ENCODE measurements at places on chromosomes 13 and 19. TPM values are rescaled to one million over a fixed set of nuclear protein-coding genes. Genes with fewer than 3 reads are reported as not detected.

IGFL3 gene
- not detected for total RNA-seq

DNA sequence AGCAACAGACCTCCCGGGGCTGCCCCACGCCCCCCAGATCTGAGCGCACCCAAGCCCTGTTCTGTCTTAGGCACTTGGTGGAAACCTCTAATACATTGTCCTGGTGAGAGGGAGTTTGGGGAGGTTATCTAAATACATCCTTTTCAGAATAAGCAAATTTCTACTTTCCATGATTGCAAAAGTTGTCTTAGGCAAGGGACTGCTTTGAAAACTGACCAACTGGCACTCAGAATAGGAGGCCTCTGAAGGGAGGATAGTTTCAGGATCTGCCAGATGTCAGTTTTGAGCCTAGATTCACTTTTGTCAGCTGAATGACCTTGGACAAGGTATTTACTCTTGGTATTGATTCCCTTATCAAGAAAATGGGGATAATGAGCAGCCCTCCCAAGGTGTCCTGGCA, 11.8 kb downstream of the SERP2 start:
- no peak for DNase-seq

DNA sequence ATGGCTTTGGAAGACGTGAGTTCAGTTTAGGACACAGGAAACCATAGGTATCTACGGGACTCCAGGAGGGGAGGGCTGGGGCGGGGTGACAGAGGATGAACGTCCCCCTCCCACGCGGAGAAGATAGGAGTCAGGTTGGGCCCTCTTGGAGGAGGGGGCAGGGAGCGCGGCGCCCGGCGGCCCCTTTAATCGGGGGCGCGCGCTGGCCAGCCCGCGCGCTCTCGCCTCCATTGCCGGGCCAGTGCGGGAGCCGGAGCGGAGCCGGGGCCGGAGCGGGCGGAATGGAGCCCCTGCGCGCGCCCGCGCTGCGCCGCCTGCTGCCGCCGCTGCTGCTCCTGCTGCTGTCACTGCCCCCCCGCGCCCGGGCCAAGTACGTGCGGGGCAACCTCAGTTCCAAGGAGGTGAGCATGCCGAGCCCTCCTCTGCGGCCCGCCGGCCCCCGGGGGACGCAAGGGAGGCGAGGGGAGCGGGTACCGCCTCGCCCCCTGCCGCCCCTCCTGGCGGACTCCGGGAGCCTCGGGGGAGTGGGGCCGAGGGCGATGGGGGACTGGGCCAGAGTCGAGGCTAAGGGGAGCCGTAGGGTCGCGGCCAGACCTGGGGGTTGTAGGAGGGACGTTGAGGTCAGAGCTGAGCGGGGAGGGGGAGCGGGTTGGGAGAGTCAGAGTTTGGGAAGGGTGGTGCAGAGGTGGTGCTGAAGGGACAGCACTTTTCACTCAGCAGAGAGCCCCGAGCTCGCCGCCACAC, at the start of gene TMEM145:
Gene TMEM145 (plus strand): TSS at position 214 of the 744 bp plus-strand sequence. CDS start 68 bp downstream, at position 282.
- peak; percentile 61 for DNase-seq

CTU1 gene
- total RNA-seq = 10.1 TPM

DNA sequence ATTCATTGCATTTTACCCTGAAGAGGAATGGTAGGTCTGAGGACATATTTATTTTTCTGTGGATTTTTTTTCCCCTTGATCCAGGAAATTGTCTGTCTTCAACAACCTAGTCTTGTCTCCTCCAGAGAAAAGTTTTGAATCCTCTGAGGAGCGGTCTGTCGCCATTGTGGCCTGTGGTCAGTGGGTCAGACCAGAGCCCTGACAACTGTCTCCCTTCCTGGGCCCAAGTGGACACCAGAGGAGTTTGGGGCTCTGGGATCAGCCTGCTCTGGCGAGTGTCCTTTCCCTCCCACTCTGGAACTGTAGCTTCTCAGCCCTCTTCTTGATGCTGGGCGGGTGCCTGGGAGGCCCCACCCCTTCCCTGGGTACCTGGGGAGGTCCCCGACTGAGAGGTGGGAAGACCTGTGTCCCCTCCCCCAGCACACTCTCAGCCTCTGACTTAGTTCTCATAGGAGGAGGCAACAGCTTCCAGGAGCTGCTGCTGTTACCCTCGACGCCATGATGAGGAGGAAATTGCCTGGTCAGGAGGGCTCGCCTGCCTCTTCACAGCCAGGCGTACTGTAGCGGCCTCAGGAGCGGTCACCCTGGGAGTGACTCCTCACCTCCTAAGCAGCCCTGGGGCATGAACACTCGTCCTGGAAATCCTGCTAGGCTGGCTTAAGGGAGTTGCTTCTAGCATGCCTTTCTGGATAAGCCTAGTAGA, 110.3 kb downstream of the GGACT start:
- no peak for DNase-seq

GRCh38 chr19:7757358-7757757, 5.7 kb upstream of the CLEC4M start:
- no peak for DNase-seq

ZNF132 gene
- total RNA-seq = 7.4 TPM

- DNase-seq = peak; percentile 18
Observed at GRCh38 chr19:33404506-33405253, 31.2 kb downstream of the CEBPG start.

ELF1 gene
- 134 TPM for total RNA-seq

DNA sequence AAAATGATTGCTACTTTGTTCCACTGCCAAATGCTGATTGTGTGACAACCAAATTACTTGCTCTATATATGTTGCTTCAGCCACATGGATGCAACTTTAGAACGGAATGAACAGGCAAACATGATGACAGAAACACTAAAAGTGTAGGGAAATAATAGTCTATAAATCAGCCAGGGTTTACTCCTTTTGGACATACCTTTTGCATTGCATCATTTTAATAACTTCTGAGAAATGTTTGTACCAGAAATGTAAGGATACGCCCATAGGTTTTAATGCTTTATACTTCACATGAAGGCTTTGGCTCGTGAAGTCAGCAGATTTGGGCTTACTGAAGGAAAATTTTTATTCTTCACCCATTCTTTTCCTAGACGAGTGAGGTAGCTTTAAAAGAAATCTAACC, 141.0 kb downstream of the POSTN start:
- DNase-seq = no peak

DNA sequence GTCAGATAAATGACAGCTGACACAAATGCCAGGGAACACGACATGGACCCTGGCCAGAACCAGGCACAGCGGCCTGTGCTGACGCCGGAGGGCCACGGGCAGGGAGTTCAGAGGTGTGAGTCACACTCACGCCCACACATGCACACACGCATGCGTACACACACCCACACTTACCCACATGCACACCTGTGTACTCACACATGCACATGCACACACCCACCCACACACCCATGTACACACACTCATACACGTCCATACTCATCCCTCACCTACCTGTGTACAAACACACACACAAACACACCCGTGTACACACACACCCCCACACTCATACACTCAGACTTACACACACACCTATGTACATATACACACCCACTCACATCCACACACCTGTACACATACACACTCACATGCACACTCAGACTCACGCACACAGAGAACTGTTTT, 40.4 kb downstream of the MLLT1 start:
- DNase-seq = no peak

GRCh38 chr19:13712767-13713201, 51.5 kb upstream of the MRI1 start:
- DNase-seq = no peak

CD22 gene
- total RNA-seq = 1.7 TPM

DNA sequence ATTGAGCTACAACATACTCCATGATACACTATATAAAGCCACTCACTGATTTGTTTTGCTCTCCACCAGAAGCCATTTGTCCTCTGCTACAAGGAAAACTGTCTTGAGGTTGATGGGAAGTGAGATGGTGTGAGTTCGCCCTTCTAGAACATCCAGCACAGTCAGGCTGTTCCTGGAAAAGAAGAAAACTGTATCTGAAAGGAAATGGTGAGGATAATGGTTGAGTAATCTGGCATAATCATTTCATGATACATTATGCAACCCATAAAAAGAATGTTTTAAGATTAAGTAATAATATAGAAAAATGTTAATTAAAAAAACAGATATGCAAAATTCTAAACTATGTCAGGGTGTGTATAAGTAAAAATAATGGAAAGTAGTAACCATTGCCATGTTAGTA, 233.9 kb downstream of the RGCC start:
- DNase-seq = no peak

ZNF729 gene
- total RNA-seq = not detected

LRFN3 gene
- 10.7 TPM for total RNA-seq

FSD1 gene
- total RNA-seq = 21.8 TPM

TTC9B gene
- total RNA-seq = not detected

NCAN gene
- total RNA-seq = not detected

DNA sequence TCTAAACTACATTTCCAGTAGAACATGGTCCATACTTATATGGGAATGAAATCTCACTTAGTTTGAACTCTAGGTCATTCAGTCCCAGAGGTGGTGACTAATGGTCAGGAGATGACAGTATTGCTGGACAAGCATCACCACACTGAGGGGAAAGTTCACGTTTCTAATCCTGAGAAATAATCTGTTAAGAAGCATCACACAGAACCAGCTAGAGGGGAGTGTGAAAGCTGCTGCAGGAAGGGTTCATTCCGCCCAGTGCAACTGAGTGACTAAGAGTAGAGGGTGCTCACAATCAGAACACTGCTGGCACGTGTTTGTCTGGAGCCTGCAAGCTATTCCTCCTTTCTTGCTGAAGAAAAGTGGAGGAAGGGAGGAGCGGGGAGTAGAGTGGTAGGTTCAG, 2.7 kb downstream of the COL4A1 start:
- no peak for DNase-seq

- peak; percentile 46 for DNase-seq
Observed at GRCh38 chr19:43439032-43439708, 24.5 kb downstream of the TEX101 start.

DNA sequence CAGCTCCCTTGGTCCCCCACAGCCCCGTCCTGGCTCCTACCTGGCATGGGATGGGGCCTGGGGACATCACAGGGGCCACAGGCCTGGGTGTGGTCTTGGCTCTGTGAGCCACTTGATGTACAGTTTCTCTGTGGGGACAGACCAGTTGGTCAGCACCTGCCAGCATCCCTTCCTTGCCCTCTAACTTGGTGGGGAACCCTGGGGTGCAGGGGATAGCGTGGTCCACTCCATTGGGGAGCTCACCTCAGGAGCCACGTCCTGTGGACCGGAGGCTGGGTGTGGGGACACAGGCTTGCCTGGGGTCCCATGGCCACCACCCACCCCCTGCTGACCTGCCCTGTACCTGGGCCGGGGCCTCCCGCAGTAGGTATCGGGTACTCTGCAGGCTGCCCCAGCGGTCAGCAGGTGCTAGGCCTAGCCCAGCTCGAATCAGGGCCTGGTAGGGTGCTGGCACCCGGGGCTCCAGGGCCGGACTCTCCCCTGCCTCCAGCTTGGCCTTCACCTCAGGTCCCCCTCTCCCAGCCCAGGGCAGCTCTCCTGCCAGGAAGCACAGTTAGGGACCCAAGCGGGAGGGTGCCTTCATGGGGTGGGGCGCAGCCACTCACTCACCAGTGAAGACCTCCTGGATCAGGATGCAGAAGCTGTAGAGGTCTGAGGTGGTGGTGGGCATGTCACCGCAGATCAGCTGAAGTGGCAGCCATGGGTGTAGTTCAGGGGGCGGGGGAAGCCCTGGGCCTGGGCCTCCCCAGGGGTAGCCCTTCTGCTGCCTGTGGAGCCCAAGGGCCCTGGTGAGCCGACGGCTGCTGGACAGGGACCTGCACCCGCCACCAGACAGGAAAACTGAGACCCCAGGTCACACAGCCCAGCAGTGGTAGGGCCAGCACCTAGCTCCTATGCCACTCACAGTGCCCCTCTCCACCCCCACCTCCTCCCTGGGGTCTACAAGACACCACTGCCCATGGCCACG, 14.9 kb downstream of the ARHGAP33 start:
- DNase-seq = no peak

CA11 gene
- 9.7 TPM for total RNA-seq

GRCh38 chr19:53082929-53083328, 20.3 kb downstream of the ZNF160 start:
- no peak for DNase-seq

IFNL1 gene
- total RNA-seq = not detected

ADGRL1 gene
- total RNA-seq = 15.0 TPM

ZNF491 gene
- 3.6 TPM for total RNA-seq

MBD3L3 gene
- not detected for total RNA-seq
